ENCODE measurements at places on chromosomes 13 and 19.

DNA sequence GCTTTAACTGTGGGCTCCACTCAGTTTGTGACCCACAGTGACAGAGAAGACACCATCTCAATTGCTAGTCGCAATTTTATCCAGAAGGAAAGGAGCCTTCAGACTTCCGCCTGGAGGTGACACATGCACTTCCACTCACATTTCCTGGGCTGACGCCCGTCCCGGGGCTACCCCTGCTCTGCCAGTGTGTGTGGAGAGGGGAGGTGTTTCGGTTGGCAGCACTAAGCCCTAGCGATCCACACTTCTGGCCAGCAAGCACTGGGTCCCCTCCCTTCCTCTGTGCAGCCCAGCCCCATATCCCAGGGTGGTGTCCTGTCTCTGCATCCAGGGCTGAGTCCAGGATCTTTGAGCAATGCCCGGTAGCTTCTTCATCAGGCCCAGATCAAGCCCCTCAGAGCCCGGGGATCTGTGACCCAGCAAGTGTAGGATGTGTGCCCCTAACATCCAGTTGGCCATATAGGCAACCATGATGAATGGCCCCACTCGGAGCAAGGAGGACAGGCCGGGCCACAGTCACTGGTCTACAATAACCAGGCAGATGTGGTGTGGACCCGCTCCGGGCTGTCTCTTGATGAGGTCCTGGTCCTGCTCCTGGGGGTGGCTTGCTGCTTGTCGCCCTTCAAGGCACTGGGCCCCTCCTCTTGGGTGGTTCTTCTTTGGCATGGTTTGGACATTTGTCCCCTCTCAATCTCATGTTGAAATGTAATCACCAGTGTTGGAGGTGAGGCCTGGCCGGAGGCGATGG lies 141.9 kb upstream of the SPACA7 start:
- DNase-seq = no peak

GRCh38 chr13:32390484-32390883 lies 37.4 kb downstream of the N4BP2L1 start:
- no peak for DNase-seq

- no peak for DNase-seq
Measured at GRCh38 chr19:47464675-47465419, 6.8 kb downstream of the SLC8A2 start.

DNA sequence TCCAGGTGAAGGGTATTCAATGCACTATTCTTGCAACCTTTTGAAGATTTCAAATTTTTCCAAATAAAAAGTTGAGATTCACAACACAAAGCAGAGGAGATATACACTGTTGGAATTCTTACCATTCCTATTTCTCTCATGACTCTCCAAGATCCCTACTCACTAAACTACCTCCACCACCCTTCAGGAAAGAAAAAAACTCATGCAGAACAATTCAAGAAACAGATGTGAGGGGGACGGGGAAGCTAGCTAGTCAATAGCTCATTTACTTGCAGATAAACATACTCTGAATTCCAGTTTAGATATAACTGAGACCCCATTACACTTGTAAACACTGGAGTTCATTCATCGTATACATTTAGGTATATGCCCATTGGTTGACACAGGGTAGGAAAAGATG lies 90.0 kb upstream of the SERP2 start:
- DNase-seq = no peak

DNA sequence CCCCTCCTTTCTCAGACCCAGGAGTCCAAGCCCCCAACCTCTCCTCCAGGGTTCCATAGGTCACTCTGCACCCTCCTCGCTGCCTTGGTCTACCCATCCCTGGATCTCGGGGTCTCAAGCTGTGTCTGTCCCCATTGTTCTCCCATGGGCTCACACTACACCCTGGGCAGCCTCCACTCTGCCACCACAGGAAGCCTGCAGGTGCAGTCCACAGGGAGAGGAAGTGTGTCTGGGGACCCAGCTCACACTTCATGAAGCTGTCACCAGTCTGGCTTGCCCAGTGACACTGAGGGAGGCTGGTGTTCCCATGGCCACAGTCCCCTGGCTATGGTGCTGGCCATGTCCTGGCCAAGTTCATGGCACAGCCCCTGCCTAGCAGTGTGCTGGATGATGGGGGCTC lies 5.3 kb downstream of the NECTIN2 start:
- DNase-seq = no peak

- DNase-seq = no peak
Measured at GRCh38 chr19:3513229-3514140, 7.4 kb downstream of the FZR1 start.

DNA sequence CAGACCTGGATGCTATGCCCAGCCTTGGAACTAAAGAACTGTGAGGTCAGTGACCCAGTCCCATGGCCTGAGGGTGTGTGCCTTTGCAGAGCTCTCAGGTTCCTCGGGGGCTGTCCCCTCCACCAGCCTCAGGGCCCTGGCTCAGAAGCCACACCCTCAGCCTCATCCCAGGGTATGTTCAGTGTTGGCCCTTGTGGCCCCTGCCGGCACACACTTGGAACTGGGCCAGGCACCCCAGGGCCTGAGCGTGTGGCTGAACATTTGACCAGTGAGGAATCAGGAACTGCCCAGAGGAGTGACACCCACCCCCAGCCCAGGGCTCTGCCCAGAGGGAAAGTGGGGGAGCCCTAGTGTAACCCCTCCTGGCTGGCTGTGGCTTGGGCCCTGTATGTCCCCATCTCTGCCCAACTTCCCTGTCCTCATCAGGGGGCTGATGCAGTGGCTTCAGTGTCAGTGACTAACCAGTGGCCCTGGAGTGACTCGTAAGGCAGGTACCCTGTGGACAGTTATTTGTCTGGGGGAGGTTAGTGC lies 10.0 kb downstream of the NKPD1 start:
- no peak for DNase-seq

DNA sequence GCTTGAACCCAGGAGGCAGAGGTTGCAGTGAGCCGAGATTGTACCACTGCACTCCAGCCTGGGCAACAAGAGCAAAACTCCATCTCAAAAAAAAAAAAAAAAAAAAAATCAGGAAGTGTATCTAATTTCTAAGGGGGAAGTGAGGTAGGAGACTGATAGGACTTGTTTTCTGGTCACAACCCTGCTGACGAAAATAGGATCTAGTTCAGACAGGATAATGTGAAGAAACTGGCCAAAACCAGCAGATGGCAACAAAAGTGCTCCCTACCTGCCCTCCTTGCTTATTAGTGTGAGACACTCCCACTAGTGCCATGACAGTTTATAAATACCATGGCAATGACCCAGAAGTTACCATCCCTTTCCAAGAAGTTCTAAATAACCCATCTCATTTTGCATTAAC lies 36.0 kb upstream of the KPNA3 start:
- DNase-seq = no peak

DNA sequence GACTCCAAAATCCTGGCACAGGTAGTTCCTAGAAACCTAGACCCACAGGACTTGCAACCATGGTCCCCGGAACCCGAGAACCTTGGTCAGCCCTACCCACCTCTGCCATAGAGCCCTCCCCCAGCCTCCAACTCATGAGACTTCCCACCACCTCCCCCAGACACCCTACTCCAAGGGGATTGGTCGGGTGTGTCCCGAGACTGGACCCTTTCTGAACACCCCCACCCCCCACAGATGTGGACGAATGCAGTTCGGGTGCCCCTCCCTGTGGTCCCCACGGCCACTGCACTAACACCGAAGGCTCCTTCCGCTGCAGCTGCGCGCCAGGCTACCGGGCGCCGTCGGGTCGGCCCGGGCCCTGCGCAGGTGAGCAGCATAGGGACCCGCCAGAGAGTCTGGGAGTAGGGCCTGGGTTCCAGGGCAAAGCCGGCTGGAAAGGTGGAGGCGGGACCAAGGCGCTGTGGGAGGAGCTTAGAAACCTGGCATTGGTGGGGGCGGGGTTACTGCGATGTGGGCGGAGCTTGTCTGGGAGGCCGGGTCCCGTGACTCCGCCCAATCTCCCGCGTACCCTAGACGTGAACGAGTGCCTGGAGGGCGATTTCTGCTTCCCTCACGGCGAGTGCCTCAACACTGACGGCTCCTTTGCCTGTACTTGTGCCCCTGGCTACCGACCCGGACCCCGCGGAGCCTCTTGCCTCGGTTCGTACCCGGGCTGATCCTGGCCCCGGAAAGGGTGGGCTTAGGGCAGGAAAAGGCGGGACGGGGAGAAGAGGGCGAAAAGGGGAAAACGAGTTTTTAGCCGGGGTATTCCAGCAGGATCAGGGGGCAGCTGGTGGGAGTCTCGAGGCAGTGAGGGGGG lies 11.9 kb downstream of the LTBP4 start:
- peak; percentile 81 for DNase-seq

All from stimulated activated CD4-positive, alpha-beta T cell treated with anti-CD3 and anti-CD28 coated beads, Interleukin-1b, Interleukin-23, amount 100 ng/mL, for 4 hours (primary cell).